ENCODE measurements at places on chromosomes 4 and X. TPM values are rescaled to one million over a fixed set of nuclear protein-coding genes. Genes with fewer than 3 reads are reported as not detected.

DNA sequence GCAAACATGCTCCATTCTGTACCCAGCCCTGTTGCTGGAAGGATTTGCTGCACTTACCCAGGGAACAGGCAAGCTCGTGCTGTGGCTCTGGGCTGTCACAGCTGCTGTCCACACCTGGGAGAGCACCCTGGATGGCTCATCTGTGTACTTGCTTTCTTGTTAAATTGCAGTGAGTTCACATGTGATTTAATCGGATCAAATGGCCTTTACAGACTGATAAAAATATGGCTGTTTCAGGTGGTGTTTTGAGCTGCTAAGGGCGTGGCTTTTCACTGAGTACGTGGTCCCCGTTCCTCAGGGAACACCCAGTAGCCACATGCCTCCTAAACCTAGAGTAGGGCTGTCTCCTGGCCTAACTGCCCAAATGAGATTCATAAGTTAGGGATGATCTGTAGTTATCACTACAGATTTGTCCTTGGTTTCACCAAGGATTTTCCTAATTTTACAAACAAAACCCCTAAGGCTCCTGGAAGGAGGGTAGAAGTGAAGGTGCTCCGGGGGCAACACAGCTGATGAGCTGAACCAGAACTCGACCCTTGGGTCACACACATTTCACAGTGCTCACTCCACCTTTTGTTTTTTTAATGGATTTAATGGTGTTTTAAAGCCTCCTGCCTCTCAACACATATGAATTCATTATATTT, 13.7 kb downstream of the KLKB1 start:
- H3K4me1 ChIP-seq: no peaks in the 10 kb centered on the region
- no peak for DNase-seq
- no peaks in the 10 kb centered on the region for H3K36me3 ChIP-seq
- H3K27ac ChIP-seq: no peak overlapping the region

GRCh38 chr4:33625748-33626147, 2618.6 kb downstream of the ARAP2 start:
- no peak overlapping the region for H3K27ac ChIP-seq
- H3K36me3 ChIP-seq: no peaks in the 10 kb centered on the region
- H3K4me1 ChIP-seq: no peaks in the 10 kb centered on the region
- no peak overlapping the region for H3K4me3 ChIP-seq
- no peaks in the 10 kb centered on the region for H3K27me3 ChIP-seq

DNA sequence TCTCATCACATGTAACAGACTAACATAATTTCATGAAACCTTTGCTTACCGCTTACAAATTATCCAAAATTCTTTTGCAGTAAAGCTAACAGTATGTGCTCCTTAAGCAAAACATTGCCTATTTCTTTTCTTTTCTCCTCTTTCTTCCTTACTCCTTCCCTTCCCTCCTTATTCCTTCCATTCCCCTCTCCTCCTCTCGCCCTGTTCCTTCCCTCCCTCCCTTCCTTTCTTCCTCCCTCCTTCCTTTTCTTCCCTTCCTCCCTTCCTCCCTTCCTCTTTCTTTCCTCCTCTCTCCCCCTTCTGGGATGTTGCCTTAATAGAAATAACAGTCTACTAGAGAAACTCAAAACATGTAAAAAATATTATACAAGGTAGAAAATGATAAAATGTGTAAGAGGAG, 246.4 kb downstream of the TENM3 start:
- no peak overlapping the region for H3K27ac ChIP-seq
- no peak overlapping the region for H3K4me3 ChIP-seq
- no peaks in the 10 kb centered on the region for H3K36me3 ChIP-seq
- H3K4me1 ChIP-seq: no peaks in the 10 kb centered on the region
- no peaks in the 10 kb centered on the region for H3K27me3 ChIP-seq

The FHL1 gene
- 168 TPM for total RNA-seq

The PDE6B gene
- 10.7 TPM for total RNA-seq

DNA sequence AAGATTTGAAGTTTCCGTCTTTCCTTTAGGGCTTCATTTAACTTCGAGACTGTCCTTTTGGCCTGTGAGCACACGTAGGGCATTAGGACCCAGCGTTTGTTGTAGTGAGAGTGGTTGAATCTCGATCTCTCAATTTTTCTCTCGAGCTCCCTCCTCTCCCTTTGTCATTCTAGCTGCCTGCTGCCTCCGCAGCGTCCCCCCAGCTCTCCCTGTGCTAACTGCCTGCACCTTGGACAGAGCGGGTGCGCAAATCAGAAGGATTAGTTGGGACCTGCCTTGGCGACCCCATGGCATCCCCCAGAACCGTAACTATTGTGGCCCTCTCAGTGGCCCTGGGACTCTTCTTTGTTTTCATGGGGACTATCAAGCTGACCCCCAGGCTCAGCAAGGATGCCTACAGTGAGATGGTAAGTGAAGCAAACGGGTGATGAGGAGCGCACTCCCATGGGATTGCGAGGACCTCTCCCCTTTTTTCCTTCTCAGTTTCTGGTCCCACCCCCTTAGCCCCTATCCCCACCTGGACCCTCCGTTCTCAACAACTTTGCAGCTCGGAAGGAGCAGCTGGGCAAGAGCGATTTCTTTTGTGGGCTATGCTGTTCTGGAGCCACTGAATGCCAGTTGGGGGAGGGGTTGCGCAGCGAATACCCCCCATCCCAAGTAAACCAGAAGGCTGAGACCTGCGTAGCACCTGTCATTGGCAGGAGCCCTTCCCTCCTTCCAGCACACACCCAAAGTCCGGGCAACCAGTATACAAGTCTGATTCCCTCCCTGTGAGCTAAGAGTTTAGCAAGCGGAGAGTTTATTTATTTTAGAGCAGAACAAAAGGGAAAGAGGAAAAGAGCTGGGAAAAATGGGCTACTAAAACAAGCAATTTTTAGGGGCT, at the start of gene TMEM35A:
TMEM35A (plus strand) TSS at position 164 of the 883 bp plus-strand sequence; CDS start at position 288, 124 bp downstream.
- peak; percentile 56 for DNase-seq
- peak within 1 kb of the TSS; percentile 58 for H3K4me3 ChIP-seq
- H3K36me3 ChIP-seq: no peaks in the 10 kb centered on the region
- H3K4me1 ChIP-seq: no peaks in the 10 kb centered on the region
- no peaks in the 10 kb centered on the region for H3K27me3 ChIP-seq

DNA sequence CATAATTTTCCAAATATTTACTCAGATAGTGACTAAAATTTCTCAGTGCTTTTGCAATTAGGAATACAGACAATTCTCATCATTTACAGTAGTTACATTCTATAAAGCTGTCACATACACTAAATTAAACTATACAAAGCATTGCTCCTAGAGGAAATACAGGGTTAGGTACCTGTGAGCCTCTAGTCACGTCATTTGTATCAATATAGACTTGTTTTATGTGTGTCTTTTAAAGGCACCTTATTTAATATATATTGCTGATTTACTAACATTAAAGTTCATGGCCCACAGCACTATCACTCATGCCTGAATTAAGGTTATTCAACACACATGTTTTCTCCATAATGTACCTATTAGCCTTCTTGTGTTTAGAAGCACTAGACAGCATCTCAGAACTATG, 78.7 kb downstream of the PABPC4L start:
- H3K4me1 ChIP-seq: no peaks in the 10 kb centered on the region
- H3K27ac ChIP-seq: no peak overlapping the region
- H3K27me3 ChIP-seq: no peaks in the 10 kb centered on the region
- no peak for DNase-seq
- H3K36me3 ChIP-seq: no peaks in the 10 kb centered on the region

- no peak overlapping the region for H3K27ac ChIP-seq
- no peaks in the 10 kb centered on the region for H3K4me1 ChIP-seq
- no peaks in the 10 kb centered on the region for H3K36me3 ChIP-seq
- H3K4me3 ChIP-seq: no peak overlapping the region
- DNase-seq: peak; percentile 86
These were observed 42.7 kb downstream of the ASMT start for GRCh38 chrX:1657367-1658070.

The SPP1 gene
- total RNA-seq: 5,484 TPM

GRCh38 chrX:87525771-87526229, 8.2 kb downstream of the KLHL4 start:
- no peaks in the 10 kb centered on the region for H3K36me3 ChIP-seq
- no peak for DNase-seq
- no peaks in the 10 kb centered on the region for H3K27me3 ChIP-seq
- no peak overlapping the region for H3K4me3 ChIP-seq
- H3K27ac ChIP-seq: no peak overlapping the region
- H3K4me1 ChIP-seq: no peaks in the 10 kb centered on the region

The REPS2 gene
- total RNA-seq: 36.3 TPM

DNA sequence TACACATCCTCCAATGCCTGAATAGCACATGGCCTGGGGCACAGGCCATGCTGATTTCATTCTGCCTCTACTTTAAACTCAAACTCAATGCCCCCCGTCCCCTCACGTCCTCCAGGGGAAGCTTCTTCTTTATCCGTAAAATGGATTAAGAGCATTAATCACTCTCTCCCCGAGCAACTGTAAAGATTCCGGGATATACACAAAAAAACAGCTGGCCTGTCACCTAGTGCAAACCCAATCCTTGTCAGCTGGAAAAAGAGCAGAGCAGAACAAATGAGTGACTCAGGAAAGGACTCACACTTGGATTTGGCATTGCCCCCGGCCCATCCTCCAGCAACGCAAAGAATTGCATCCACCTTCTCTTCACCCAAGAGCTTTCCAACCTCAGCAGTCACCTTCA, 7.8 kb downstream of the QDPR start:
- no peak overlapping the region for H3K4me3 ChIP-seq
- no peaks in the 10 kb centered on the region for H3K27me3 ChIP-seq

The PNMA3 gene
- total RNA-seq: 1.7 TPM

The NRK gene
- 5.0 TPM for total RNA-seq

DNA sequence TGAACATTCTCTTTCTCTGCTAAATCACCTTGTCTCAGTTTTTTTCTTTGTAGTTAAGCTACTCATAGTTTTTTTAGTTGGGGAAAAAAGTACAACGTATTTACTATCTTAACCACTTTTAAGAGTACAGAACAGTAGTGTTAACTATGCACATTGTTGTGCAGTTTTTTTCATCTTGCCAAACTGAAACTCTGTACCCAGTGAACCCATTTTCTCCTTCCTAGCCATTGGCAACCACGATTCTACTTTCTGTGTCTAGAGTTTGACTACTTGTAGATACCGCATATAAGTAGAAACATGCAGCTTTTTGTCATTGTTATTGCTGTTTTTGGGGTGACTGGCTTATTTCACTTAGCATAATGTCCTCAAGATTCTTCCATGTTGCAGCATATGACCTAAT, 10.0 kb downstream of the N4BP2 start:
- no peak for DNase-seq
- H3K36me3 ChIP-seq: no peaks in the 10 kb centered on the region
- no peak overlapping the region for H3K4me3 ChIP-seq
- H3K27ac ChIP-seq: no peak overlapping the region
- no peaks in the 10 kb centered on the region for H3K27me3 ChIP-seq

DNA sequence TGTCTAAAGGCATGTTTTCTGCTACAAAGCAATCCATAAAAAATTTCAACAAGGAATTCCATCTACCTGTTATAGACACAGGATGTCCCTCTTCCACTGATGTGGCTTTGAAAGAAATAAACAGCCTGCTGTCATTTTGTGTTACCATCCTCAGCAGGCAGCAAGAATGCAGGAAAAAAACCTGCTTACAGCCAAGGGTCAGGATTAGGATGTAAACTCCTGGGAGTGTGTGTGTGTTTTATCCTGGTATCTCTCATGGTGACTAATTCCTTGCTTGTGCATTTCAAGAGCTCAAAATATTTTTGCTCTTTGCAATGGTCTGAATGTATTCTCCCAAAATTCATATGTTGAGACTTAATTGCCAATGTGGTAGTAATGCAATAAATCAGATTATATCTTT, 28.6 kb upstream of the SFRP2 start:
- no peak for DNase-seq
- no peak overlapping the region for H3K4me3 ChIP-seq
- H3K4me1 ChIP-seq: no peaks in the 10 kb centered on the region
- H3K27ac ChIP-seq: no peak overlapping the region

- no peak for DNase-seq
- H3K27me3 ChIP-seq: no peaks in the 10 kb centered on the region
- H3K4me3 ChIP-seq: no peak overlapping the region
- no peaks in the 10 kb centered on the region for H3K4me1 ChIP-seq
These were observed 7.2 kb downstream of the PPM1K start for GRCh38 chr4:88276952-88277710.

GRCh38 chr4:82775243-82775642, 23.4 kb downstream of the SCD5 start:
- no peaks in the 10 kb centered on the region for H3K36me3 ChIP-seq
- DNase-seq: no peak
- peak overlapping the region; percentile 65 for H3K27ac ChIP-seq
- no peaks in the 10 kb centered on the region for H3K27me3 ChIP-seq

The FAM9A gene
- total RNA-seq: not detected

The IRF2 gene
- 42.8 TPM for total RNA-seq

GRCh38 chr4:57037982-57038604, 59.4 kb downstream of the POLR2B start:
- no peaks in the 10 kb centered on the region for H3K27me3 ChIP-seq
- peaks cover 10% of the 10 kb centered on the region for H3K4me1 ChIP-seq
- H3K36me3 ChIP-seq: peaks cover 2% of the 10 kb centered on the region
- no peak overlapping the region for H3K4me3 ChIP-seq
- no peak for DNase-seq

The ESX1 gene
- not detected for total RNA-seq

The FAM236C gene
- not detected for total RNA-seq

GRCh38 chrX:6448003-6448402, 86.9 kb downstream of the VCX3A start:
- H3K27ac ChIP-seq: no peak overlapping the region
- H3K4me3 ChIP-seq: no peak overlapping the region
- DNase-seq: no peak
- H3K27me3 ChIP-seq: no peaks in the 10 kb centered on the region

DNA sequence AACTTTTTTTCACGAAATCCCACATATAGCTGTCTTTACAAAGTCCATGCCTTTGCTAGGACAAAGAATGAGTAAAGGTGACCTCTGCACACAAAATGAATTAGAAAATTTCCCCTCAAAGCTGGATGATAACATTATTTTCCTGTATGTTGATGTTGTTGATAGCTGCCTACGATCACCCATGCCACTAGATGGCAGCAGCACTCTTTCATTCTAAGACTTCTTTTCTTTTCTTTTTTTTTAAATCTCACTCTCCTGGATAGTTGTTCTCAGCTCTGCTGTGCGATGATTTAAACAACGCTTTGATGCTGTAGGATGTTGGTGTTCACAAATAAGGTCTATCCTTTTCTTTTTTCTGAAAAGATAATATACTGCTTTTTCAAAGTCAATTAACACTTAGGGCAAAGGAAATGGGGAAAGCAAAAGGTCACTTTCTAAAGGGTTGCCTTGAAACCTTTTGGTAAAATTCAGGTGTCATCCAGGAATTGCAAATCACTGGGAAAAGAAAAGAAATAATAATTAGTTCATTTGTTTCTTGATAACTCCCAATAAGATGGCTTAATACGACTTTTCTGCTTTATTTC, 266.8 kb downstream of the C4orf33 start:
- no peaks in the 10 kb centered on the region for H3K27me3 ChIP-seq
- no peaks in the 10 kb centered on the region for H3K4me1 ChIP-seq
- no peak overlapping the region for H3K27ac ChIP-seq
- peak; percentile 93 for DNase-seq

- no peak overlapping the region for H3K4me3 ChIP-seq
- H3K27ac ChIP-seq: no peak overlapping the region
- H3K27me3 ChIP-seq: no peaks in the 10 kb centered on the region
- no peaks in the 10 kb centered on the region for H3K36me3 ChIP-seq
These were observed 59.4 kb upstream of the PITX2 start for GRCh38 chr4:110682311-110682710.
